ENCODE measurements at places on chromosomes 11 and 22. TPM values are rescaled to one million over a fixed set of nuclear protein-coding genes. Genes with fewer than 3 reads are reported as not detected.
A peak's percentile ranks its signal among the peaks of the same experiment; 100 is the strongest.

Gene CEP126
- 2.0 TPM for total RNA-seq

Gene IFITM1
- 6.1 TPM for total RNA-seq

Gene CCDC116
- 0.66 TPM for total RNA-seq

Gene MS4A1
- 0.25 TPM for total RNA-seq

Gene PTDSS2
- 40.1 TPM for total RNA-seq

Gene NEFH
- not detected for total RNA-seq

DNA sequence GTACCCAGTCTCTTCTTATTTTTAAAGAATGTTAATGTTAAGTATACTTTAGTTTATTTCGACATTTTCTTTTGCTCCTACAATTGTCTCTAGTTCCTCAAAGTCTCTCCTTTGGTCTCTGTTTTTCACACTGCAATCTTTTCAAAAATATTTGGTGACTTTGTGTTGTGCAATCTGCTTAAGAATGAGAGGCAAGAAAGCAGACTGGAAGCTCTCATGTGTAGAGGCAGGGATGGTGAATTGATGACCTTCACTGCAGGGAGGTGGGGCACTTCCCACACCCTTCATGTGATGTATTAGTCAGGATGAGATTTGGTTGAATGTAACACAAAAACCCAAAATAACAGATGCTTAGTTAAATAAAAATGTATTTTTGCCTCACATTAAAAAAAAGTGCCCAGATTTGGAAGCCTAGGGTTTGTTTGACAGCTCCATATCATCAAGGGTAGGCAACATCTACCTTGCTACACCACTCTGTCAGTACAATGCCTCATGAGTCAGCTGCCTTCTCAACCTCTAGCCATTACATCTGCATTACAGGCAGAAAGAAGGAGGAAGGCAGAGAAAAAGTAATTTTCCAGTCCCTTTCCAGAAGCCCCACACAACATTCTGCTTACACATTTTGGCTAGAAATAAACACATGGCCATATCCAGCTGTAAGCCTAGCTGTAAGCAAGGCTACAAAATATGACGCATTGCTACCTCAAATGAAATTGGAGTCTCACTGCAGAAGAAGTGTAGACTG, 3.8 kb upstream of the MMP27 start:
- no peak for DNase-seq

DNA sequence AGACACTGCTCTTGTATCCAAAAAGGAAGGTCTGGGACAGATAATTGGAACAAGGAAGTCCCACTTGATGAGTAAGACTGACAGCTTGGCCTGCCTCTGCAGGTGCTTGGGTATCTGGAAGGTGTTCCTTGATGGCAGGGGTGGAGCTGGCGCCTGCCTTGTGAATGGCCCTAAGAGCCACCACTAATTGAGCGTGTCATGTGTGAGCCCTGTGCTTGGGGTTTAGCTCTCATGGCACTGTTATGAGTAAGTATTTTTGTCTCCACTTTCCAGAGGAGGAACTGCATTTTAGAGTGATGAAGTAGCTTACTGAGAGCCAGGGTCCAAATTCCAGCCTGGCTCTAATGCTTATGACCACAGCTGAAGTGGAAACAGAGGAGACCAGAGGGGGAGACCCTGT, 71.2 kb upstream of the NECTIN1 start:
- DNase-seq: no peak

GRCh38 chr11:27064086-27064485, 23.5 kb downstream of the BBOX1 start:
- DNase-seq: no peak

GRCh38 chr11:59259047-59259446, 46.3 kb upstream of the MPEG1 start:
- no peak for DNase-seq

- DNase-seq: no peak
These were observed 16.9 kb downstream of the SMCO4 start for GRCh38 chr11:93526346-93526633.

DNA sequence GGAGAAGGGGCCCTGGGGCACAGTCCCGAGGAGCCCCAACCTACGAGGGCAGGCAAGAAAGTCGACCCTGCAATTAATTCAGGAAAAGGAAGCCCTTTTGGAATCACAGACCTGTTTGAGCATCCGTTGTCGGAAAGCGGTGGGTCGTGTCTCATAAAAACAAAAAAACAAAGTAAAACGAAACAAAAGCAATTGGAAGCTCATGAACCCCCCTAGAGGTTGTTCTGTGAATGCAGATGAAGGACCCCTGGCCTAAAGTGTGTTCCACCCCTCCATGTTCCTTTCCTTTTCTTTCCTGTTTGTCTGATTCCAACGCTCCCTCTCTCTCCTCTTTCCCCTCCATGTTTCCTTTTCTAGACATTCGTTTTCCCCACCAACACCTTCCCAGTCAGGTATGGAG, 203.7 kb downstream of the GRIK4 start:
- no peak for DNase-seq

- DNase-seq: no peak
These were observed 750.5 kb downstream of the LUZP2 start for GRCh38 chr11:25247336-25247735.

DNA sequence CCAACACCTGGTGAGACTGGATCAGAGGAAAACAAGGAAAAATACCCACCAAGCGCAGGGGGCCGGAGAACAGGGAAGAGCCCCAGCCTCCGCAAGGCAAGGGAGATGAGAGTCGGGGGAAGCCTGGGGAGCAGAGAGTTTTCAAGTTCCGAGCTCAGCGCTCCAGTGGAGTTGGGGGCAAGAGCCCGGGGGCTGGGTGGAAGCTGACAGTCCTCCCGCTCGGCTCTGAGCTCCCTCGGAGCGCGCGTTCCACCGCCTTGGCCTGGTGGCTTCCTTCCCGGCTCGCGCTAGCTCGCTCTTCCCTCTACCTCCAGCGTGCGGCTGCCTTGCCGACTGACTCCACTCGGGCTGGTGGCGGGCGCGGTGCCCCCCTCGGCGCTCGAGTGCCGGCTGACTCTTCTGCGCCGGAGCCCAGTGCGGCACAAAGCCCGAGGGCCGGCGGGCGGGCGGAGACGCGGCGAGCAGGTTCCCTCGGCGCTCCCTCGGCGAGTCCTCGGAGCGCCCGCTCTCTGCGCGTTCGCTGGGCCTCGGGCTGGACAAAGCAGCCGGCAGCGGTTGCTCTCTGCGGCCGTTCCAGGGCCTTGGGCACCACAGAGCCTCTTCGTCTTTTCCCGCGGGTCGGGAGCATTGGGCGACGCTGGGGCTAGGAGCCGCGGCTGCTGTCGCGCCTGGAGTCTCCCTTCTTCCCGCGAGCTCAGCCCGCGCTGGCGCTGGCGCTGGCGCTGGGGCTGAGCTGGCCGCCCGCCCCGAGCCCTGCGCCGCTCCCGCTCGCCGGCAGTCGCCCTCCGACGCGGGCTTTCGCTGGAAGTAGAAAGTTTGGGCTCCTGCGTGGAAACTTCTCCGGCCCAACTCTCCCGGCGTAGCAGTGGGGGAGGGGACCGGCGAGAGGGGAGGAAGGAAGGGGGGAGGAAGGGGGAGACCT, 1.0 kb downstream of the PAX6 start:
- no peak for DNase-seq

GRCh38 chr22:43134553-43134952, 8.6 kb downstream of the MCAT start:
- DNase-seq: no peak

GRCh38 chr11:12775955-12776354, 101.7 kb downstream of the TEAD1 start:
- DNase-seq: no peak

- DNase-seq: no peak
These were observed 18.5 kb upstream of the B4GALNT4 start for GRCh38 chr11:350723-351255.

DNA sequence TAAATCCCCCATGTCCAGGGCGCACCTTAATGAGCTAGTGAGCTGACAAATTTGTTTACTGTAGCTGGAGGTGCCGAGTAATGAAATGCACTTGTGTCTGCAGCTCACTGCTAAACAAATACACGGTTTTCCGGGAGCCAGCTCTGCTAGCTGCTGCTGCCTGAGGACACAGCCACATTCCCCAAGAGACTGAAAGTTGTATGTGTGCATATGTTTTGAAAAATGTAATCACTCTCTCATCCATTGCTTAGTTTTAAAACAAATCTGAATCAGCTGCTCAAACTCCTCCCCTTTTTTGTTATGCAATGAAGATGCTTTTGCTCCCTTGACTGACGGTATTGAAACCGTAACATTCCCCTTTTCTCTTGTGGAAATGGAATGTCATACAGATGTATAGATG, 62.4 kb upstream of the NNMT start:
- DNase-seq: no peak

GRCh38 chr11:71463331-71464211, 10.6 kb downstream of the NADSYN1 start:
- DNase-seq: no peak

- DNase-seq: peak; percentile 73
These were observed 6.4 kb downstream of the SNU13 start for GRCh38 chr22:41682033-41682807.

DNA sequence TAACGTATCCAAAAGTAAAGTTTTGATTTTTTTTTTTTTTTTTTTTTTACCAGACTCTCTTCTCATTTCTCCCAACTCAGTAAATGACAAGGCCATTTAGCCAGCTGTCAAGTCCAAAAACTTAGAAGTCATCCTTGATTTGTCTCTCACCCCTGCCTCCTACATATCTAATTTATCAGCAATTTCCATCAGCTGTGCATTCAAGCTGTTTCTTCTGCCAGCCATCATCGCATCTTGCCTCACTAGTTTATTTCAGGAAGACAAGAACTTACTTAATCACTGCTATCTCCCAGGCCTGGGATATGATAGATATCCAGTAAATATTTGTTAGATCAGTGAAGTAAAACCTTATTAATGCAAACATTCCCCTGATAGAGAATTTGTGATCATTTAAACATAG, 47.6 kb downstream of the SCGB1A1 start:
- no peak for DNase-seq

DNA sequence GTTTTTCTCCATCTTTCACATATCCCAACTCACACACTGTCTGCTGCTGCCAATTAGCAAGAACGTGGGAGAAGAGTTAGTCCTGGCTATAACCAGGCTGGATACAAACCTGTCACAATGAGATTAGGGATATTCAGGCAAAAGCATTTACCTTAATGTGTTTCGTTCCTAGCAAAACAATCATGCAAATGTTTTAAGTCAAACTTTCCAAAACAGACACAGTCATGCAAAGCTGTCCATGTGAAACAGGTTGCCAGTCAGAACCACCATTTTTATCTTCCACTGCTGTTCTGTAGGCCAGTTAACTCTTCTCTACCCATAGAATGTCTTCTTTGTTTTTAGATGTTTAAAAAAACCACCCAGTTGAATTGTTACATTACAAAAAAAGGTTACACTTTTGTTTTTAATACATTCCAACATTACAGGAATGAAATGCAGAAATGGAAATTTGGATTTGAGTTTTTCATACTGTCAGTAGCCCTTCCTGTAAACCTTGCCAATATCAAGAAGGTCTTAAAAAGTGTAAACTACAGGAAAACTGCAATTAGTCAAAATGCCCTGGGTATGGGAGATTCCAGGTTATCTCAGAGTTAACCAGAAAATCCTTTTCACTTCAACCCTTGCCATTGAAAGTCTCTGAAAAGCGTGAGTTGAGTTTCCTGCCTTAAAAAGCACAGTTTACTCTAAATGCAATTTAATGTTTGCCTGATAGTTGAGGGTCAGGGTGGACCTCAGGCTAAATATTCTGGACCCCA, 34.2 kb upstream of the LDLRAD3 start:
- DNase-seq: no peak

DNA sequence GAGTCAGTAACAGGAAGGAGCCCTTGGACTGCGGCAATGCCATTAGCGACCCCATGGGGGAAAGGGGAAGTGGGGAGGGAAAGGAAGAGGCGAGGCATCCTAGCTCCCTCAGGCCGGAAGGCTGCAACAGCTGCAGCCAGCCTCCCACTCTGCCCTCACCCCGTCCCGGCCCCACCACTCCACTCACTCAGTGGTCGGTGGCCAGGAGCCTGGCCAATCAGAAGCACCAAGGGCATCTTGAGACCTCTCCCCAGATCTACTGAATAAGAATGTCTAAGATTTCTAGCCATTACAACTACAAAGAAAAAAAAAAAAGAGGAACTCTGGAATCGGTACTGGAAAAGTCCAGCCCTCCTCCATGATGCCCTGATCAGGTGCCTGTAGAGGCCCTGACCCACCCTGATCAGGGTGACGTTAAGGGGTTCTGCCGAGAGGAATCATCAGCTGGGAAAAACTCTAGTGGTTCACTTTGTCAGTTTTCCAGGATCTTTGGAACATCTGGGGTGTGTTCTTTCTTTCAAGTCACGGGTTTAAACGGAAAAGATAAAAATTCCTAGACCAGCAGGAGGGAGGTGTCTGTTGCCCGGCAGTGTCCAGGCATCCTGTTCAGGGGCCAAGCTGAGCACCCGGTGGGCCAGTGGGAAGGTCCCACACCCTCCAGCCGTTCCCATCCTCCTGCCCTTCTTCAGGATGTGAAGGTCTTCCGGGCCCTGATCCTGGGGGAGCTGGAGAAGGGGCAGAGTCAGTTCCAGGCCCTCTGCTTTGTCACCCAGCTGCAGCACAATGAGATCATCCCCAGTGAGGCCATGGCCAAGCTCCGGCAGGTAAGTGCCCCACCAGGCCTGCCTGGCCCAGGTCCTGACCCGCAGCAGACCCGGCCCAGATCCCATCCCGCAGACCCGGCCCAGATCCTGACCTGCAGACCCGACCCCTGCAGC, 14.4 kb downstream of the OAF start:
- no peak for DNase-seq

DNA sequence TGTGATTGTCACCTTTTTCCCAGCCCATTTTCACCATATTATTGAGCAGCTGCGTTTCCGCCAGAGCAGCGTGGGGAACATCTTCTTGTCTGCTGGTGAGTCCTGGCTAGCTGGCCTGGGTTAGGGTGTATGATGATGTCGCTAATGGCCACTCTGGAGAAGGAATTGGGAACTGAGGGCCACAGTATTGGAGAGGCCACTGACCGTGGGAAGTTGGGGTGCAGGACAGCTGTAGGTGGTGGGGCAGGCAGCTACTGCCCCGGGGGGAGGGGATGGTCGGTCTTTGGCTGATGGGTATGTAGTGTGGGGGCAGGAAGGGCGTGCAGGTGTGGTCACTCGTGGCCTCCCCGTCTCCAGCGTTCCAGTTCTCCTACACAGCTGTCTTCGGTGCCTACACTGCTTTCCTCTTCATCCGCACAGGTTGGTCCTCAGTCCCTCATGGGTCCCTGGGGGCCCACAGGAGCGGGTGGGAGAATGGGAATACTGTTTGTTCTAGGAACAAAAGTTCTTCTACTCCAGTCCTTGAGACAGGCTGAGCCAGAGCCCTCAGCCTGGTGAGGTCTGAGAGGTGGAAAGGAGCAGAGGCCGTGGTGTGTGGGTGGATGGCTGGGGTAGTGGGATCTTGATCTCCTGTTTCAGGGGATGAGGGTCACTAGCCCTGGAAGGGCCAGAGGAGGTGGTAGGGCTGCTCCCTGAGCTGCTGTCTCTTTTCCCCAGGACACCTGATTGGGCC, 2.1 kb downstream of the RCE1 start:
- DNase-seq: no peak

GRCh38 chr11:2903672-2904011, 18.1 kb upstream of the CDKN1C start:
- no peak for DNase-seq

DNA sequence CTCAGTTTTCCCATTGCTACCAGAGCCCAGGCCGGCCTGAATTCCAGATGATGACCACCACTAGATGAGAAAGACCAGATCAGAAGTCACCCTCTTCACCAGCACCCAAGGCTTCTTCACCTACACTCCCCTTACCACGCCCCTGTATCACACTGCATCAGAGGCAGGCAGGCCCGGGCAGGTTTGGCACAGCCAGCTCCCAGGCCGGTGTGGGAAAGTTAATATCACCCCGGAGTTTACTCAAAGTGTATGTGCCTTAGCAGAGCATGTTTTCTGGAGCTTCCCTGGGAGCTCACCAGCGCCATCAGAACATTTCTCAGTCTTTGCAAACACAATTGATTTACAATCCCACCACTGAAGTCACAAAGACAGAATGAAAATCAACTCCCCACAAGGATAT, 47.5 kb upstream of the POU2AF1 start:
- no peak for DNase-seq

All from HCT116 (cell line).